CD4-positive, alpha-beta T cell (primary cell): ENCODE measurements at places on chromosomes 5 and 9. TPM values are rescaled to one million over a fixed set of nuclear protein-coding genes. Genes with fewer than 3 reads are reported as not detected.
A peak's percentile ranks its signal among the peaks of the same experiment; 100 is the strongest.

Gene PCDHGA12
- not detected for total RNA-seq

DNA sequence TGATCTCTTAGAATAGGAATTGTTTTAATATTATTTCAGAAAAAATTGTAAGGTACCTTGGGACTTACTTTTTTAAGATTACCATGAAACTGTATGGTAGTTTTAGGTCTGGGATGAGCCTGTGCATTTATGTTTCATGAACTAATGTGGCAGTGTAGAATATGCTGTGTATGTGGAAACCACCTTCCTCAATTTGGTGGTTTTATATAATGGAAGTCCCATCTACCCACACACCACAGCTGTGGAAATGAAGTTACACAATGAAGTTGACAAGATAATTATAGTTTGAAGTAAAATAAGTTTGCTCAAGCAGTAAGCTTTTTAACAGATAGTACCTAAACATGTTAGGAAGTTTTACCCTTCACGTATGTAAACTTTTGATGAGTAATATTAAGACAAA lies 24.4 kb downstream of the WDR36 start:
- no peak for DNase-seq

DNA sequence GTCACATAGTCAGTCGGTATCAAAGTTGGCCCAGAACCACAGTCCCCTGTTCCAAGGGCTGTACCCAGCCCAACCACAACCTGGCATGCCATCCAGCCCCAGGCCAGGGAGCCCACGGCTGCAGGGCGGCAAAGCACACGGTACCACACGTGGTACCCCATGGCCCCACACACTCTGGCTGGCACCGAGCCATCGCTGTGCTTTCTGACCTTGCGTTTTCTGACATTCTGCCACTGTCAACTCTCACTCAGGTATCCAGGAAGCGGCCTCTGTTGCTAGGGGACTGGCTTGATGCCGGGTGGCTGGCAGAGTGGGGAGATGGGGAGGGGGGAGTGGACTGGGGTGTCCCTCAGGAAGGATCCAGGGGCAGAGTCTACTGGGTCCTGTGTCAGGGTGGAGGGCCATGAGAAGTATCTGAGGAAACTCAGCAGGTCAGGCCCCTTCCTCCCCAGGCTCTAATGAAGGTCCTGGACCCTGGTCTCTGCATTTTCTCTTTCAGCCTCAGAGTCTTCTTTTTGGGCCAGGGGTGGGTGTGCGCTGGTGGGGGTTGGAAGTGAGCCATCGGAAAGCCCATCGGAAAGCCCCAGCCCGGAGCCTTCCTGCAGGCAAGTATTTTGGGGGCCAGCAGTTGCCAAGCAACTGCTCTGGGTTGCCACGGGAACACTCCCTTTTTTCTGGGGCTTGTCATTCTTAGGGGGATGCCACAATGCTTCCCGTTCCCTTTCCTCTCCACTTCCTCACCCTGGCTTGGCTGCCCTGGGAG lies 21.0 kb upstream of the RALGDS start:
- peak; percentile 83 for DNase-seq

GRCh38 chr9:82152181-82152580 lies 163.6 kb downstream of the SPATA31D1 start:
- no peak for DNase-seq

- DNase-seq, result no peak
These were observed 118.6 kb downstream of the VAV2 start for GRCh38 chr9:133873461-133873891.

Gene CEL
- 0.39 TPM for total RNA-seq

Gene PCDHB8
- not detected for total RNA-seq

DNA sequence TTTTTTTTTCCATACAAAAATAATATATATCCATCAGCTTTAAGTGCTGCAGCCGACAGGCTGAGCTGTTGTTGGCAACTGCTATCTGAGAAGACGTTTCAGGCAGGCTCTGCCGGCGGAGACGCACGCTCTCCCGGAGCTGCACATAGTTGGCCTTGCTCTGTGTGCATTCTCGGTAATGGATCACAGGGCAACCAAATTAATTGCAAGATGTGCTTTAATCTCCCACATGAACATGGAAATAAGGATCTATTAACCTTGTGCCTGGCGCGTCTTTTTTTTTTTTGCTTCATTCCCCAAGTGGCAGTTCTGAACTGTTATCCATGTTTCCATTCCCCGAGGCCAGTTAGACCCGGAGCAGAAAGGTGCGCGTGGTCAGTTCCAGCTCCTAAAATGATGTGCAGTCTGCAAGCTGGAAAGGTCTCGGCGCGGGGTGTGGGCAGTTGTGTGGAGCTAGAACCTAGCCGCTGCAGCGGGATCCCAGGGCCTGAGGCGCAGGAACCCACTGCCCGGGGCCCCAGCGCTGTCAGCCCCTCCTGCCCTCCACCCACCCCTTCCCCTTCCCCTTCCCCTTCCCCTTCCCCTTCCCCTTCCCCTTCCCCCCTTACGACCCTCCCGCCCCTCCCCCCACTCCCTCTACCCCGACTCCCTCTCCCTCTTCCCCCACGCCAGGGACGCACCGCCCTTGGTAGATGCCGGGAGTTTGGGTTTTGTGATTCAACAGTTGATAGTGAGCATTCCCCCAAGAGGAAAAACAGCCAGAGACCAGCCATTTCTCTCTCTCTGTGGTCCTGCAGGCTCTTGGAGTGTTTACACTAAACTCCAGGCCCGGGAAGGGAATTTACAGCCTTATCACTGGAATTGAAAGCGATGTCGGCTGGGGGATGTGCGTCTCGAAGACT lies 137.8 kb downstream of the CEP120 start:
- no peak for DNase-seq

Gene IL4
- total RNA-seq, result not detected

DNA sequence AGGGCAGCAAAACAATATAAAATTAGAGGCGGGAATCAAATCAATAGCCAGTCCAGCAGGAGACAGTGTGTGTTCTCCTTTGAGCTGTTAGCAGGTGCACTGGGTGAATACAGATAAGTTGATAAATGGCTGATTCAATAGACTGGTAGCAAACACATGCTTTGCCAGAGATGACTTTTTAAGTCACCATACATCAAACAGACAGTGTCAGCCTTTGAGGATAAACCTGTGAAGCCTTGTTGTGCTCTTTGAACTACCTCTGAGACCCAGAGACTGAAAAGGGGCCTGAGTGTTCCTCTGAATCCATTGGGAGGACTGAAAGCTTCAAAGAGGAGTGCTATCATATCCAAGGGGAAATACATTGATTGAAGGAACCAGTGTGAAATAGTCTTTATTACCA lies 301.9 kb downstream of the RASEF start:
- no peak for DNase-seq
